ENCODE measurements at places on chromosomes 4 and X. TPM values are rescaled to one million over a fixed set of nuclear protein-coding genes. Genes with fewer than 3 reads are reported as not detected.

The GLUD2 gene
- total RNA-seq = 8.0 TPM

The FGF5 gene
- total RNA-seq = not detected

The ADGRG4 gene
- not detected for total RNA-seq

The KDR gene
- not detected for total RNA-seq

The TRIM61 gene
- total RNA-seq = not detected

The FGG gene
- total RNA-seq = 2,423 TPM

GRCh38 chrX:153564047-153564606 lies 34.8 kb downstream of the CCNQ start:
- peaks cover 11% of the 10 kb centered on the region for H3K4me1 ChIP-seq
- H3K27me3 ChIP-seq = peaks cover 33% of the 10 kb centered on the region
- DNase-seq = peak; percentile 31
- no peak overlapping the region for H3K27ac ChIP-seq

DNA sequence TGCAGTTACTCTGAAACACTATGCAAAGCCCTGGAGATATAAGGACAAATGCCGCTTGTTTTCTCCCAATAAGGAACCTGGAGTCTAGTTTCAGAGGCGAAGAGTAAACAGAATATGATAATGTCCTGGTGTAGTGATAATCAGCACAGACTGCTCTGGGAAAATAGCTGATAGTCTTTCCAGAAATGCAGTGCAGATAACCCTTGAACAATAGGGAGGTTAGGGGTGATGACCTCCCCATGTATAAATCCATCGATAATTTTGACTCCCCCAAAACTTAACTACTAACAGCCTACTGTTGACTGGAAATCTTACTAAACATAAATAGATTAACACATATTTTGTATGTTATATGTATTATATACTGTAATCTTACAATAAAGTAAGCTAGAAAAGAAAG lies 1280.9 kb upstream of the TENM3 start:
- H3K4me3 ChIP-seq = no peak overlapping the region
- H3K36me3 ChIP-seq = no peaks in the 10 kb centered on the region
- H3K27me3 ChIP-seq = no peaks in the 10 kb centered on the region
- no peak overlapping the region for H3K27ac ChIP-seq
- H3K4me1 ChIP-seq = no peaks in the 10 kb centered on the region

DNA sequence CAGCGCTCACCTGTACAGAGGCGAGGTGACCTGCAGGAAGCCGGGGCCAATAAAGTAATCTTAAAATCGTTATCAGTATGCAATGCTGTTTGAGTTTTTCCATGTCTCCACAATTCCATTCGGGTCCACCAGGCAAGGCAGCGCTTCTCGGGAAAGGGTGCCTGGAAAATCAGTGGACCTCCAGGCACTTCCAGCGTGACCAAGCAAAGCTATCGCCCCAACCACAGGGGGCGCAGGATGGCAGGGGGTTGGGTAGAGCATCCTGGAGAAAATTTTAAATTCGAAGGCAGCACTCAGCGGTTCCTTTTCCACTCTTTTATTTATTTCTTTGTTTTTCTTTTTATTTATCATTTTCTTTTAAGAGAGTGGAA lies 5.4 kb upstream of the SOX3 start:
- no peak overlapping the region for H3K27ac ChIP-seq
- H3K4me3 ChIP-seq = no peak overlapping the region
- H3K36me3 ChIP-seq = no peaks in the 10 kb centered on the region
- H3K4me1 ChIP-seq = no peaks in the 10 kb centered on the region
- no peak for DNase-seq

- no peak overlapping the region for H3K4me3 ChIP-seq
- H3K36me3 ChIP-seq = no peaks in the 10 kb centered on the region
- H3K4me1 ChIP-seq = no peaks in the 10 kb centered on the region
- no peak for DNase-seq
- peaks cover 12% of the 10 kb centered on the region for H3K27me3 ChIP-seq
Measured at GRCh38 chr4:5693871-5694270, 14.5 kb downstream of the EVC2 start.

- DNase-seq = no peak
- H3K4me1 ChIP-seq = no peaks in the 10 kb centered on the region
- H3K27me3 ChIP-seq = no peaks in the 10 kb centered on the region
- no peak overlapping the region for H3K4me3 ChIP-seq
- no peak overlapping the region for H3K27ac ChIP-seq
Measured at GRCh38 chr4:66956426-66956825, 588.9 kb downstream of the CENPC start.

DNA sequence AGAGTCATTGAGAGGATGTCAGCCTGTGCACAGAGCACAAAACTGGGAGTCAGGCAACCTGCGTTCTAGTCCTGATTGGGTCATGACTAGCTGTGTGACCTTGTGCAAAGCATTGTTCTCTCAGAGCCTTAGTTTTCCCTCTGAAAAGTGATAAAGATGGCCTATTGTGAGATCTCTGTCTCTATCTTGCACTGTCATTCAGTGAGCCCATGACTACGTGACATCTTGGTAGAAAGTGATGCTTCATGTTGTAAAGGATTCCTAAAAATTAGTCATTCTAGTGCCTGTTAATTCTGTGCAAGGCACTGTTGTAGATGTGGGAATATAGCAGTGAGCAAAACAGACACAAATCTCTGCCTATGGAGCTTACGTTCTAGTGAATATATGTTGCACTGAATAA lies 2.5 kb downstream of the PGRMC1 start:
- H3K27ac ChIP-seq = peak overlapping the region; percentile 22
- no peak overlapping the region for H3K4me3 ChIP-seq
- DNase-seq = no peak

GRCh38 chrX:29687687-29688086 lies 527.7 kb upstream of the MAGEB2 start:
- no peak overlapping the region for H3K4me3 ChIP-seq
- no peak for DNase-seq
- no peaks in the 10 kb centered on the region for H3K27me3 ChIP-seq
- H3K36me3 ChIP-seq = no peaks in the 10 kb centered on the region
- no peaks in the 10 kb centered on the region for H3K4me1 ChIP-seq

- no peaks in the 10 kb centered on the region for H3K36me3 ChIP-seq
- no peaks in the 10 kb centered on the region for H3K4me1 ChIP-seq
- H3K4me3 ChIP-seq = no peak overlapping the region
- no peak overlapping the region for H3K27ac ChIP-seq
Measured at GRCh38 chr4:77434299-77435092, 171.1 kb upstream of the CXCL13 start.

DNA sequence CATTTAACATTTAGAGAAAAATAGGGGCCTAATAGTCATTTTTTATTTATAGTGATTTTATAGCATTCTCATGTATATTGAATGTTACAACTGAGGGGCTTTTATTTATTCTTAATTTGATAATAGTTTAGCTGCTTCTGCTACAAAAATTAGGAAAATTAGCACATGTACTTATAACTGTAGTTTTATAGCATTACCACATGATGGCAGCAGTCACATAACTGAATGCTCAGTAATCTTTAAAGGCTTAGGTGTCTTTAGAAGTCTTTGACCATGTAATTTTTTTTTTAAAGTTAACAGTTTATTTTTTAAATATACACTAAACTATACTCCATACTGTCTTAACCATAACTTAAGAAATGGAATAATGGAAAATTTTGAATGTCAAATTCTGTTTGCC lies 136.6 kb downstream of the STAG2 start:
- H3K36me3 ChIP-seq = no peaks in the 10 kb centered on the region

DNA sequence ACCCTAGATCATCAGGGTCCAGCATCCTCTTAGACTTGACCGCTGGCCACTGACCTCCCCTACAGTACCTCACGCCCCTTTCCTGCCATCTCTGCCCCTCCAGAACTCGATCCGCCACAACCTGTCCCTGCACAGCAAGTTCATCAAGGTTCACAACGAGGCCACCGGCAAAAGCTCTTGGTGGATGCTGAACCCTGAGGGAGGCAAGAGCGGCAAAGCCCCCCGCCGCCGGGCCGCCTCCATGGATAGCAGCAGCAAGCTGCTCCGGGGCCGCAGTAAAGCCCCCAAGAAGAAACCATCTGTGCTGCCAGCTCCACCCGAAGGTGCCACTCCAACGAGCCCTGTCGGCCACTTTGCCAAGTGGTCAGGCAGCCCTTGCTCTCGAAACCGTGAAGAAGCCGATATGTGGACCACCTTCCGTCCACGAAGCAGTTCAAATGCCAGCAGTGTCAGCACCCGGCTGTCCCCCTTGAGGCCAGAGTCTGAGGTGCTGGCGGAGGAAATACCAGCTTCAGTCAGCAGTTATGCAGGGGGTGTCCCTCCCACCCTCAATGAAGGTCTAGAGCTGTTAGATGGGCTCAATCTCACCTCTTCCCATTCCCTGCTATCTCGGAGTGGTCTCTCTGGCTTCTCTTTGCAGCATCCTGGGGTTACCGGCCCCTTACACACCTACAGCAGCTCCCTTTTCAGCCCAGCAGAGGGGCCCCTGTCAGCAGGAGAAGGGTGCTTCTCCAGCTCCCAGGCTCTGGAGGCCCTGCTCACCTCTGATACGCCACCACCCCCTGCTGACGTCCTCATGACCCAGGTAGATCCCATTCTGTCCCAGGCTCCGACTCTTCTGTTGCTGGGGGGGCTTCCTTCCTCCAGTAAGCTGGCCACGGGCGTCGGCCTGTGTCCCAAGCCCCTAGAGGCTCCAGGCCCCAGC lies 5.2 kb downstream of the FOXO4 start:
- no peak overlapping the region for H3K4me3 ChIP-seq
- no peak for DNase-seq
- no peaks in the 10 kb centered on the region for H3K27me3 ChIP-seq
- H3K36me3 ChIP-seq = no peaks in the 10 kb centered on the region

Measured in HepG2 (cell line).